Activated T-cell treated with anti-CD3 and anti-CD28 coated beads, Interleukin-2, amount 50 U/mL, for 48 hours (primary cell): ENCODE measurements at places on chromosomes 1 and 21.

- DNase-seq: no peak
Measured at GRCh38 chr1:246372559-246372958, 134.5 kb downstream of the SMYD3 start.

GRCh38 chr1:46749921-46750404 is 31.0 kb upstream of the EFCAB14 start:
- no peak for DNase-seq

DNA sequence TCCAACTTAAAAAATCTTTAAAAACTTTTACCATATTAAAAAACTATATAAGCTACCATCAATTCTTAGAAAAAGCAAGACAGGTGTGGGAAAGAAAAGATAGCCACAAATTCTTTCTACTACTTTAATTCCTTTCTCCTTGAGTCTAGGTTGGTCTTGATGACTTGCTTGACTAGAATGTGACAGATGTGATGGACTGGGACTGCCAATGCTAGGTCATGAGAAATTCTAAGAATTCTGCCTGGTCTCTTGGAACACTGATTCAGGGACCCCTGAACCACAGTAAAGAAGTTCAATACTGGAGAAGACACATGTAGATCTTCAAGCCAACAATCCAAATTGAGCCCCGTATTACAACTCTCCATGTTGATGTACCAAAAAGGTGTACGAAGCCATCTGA is 326.6 kb upstream of the B3GALT2 start:
- no peak for DNase-seq

- DNase-seq: no peak
Measured at GRCh38 chr1:67811781-67812180, 21.5 kb downstream of the GNG12 start.

DNA sequence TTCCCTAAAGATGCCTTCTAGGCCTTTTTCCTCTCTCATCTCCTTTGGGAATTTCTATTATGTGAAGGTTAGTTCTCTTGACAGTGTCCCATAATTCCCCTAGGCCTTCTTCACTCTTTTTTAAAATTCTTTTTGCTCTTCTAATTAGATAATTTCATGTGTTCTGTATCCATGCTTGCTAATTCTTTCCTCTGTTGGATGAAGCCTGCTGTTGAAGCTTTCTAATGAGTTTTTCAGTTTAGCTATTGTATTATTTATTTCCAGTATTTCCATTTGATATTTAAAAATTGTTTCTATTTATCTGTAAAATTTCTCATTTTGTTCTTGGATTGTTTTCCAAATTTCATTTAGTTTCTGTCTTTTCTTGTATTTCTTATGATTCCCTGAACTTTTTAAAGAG is 28.5 kb upstream of the FAM163A start:
- DNase-seq: no peak

DNA sequence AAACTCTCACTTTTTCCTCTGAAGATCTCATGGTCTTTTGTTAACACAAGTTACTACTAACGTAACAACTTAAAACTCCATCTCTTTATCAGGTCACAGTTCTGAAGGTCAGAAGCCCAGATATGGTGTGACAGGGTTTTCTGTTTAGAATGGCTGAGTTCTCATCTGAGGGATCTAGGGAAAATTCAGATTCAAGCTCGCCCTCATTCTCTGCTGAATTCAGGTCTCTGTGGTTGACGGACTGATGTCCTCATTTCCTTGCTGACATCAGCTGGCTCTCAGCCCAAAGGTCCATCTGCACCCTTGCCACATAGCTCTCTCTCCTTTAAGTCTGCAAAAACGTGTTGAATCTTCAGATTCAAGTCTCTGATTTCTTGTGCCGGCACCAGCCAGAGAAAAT is 6.1 kb upstream of the NTPCR start:
- no peak for DNase-seq

GRCh38 chr1:151968791-151969399 is 24.8 kb downstream of the S100A10 start:
- DNase-seq: no peak

DNA sequence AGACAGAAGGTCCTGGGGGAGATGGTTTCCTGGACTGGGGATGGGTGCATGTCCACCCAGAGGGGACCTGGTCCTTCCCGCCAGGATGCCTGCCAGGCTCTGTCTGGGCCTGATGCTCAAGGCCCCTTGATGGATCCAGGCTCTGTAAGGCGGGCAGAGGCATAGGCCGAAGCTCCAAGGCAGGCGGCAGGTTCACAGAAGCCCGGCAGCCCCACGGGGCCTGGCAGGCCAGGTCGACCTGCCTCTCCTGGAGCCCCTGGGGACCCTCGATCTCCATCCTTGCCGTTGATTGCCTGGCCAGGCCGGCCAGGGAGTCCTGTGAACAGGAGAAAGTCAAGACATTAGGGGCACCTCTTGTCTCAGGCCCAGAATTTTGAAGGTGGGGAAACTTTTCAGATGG is 16.0 kb downstream of the COL9A2 start:
- DNase-seq: no peak

- DNase-seq: no peak
Measured at GRCh38 chr1:152049291-152050083, 12.7 kb upstream of the S100A11 start.

DNA sequence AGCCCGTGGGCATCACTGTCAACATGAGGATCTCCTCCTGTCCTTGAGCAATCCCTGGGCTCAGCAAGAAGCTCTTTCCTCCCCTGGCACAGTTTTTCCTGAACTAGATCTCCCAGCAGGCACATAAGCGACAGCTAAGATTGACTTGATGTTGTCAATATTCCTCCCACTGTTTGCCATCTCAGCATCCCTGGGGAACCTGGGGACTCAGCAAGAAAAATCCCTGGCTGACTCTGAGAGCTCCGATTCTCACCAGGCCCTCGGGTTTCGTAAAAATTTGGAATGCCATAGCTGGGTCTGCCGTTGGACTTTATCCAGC is 687.2 kb downstream of the MATN1 start:
- DNase-seq: no peak

GRCh38 chr1:7659514-7659913 is 111.6 kb upstream of the VAMP3 start:
- DNase-seq: no peak

DNA sequence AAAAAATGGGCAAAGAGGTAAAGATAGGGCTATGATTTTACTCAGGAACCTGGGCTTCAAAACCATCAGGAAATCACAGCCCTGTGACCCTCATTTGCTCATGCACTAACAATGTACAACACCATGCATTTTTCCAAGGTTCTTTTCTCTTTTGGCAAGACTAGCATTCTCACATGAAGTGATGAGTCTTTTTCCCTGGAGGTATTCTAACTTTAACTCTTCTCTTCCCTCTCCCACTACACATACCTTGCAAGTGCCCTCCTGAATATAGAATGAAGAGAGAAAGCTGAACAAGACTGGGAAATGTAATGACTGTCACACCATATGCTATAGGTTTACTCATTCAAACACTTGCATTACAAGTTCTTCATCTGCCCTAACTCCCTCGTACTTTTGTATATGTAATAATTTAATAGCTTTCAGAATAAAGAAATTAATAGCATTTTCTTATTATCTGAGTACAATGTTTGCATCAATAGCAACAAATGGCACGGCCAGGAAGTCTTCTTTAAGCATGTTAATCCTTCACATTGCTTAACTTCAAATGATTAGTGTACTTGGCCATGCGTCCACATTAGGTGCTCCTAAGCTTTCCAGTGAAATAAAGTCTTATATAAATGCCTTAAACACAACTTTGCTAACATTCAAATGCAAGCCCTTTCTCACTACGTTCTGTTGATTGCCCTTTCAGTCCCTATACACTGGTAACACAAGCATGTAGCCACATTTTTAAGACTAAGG is 1.8 kb downstream of the NIBAN1 start:
- no peak for DNase-seq

DNA sequence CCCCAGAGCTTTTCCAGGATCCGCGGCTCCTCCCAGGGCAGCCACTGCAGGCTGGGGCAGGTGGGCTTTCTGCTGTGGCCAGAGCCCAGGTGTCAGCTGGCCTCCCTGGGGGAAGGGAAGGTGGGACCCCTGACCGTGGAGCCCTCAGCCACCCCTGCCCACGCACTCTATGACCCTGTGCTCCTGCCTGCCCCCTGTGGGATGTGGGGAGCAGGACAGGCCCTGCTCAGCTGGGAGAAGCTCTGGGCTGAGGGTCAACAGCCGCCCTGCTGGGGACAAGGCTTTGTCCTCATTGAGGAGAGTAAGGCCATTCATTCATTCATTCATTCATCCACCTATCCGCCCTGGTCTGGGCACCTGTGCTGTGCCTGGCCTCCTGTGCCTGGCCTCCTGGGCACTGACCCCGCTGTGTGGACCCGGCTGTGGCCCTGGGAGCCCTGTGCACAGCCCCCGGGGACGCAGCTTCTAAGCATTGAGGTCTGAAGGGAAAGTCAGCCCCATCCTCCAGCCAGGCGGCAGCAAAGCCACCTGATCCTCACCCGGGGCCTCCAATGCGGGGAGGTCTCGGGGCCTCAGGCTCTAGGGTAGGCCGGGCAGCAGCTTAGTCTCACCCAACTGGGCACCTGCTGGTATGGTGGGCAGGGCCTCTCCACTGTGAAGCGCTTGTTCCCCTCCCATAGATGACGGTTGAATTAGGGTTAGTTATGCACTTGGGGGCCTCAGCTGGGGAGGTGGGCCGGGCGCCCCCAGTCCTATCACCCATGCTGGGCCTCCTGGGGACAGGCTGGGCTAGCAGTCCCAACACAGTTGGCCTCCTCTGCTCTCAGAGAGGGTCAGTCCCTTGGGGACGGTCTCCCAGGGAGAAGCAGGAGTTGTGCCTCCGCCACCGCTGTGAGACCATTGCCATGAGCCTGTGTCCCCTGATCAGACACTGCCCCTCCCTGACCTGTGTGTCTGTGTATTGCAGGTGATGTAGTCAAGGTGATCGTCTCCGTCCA is 6.0 kb downstream of the TNFRSF14 start:
- DNase-seq: peak; percentile 64

- DNase-seq: no peak
Measured at GRCh38 chr1:232589812-232590743, 39.9 kb downstream of the SIPA1L2 start.

DNA sequence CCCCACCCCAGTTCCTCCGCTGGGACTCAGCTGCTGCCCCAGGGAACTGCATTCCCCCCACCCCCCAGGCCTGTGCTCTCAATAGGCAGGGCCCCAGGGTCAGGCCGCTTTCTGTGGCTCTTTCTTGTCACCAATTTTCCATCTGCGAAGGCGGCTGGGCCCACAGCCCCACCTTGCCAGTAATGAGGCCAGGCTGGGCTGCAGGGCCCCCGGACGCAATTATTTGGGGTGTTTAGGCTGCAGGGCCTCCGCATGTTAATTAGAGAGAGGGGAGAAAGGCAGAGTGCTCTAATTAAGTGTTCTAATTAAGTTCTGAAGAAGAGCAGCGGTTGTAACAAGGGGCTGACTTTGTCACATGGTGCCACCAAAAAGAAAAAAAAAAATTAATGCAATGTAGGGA is 71.8 kb downstream of the EPHB2 start:
- DNase-seq: no peak

DNA sequence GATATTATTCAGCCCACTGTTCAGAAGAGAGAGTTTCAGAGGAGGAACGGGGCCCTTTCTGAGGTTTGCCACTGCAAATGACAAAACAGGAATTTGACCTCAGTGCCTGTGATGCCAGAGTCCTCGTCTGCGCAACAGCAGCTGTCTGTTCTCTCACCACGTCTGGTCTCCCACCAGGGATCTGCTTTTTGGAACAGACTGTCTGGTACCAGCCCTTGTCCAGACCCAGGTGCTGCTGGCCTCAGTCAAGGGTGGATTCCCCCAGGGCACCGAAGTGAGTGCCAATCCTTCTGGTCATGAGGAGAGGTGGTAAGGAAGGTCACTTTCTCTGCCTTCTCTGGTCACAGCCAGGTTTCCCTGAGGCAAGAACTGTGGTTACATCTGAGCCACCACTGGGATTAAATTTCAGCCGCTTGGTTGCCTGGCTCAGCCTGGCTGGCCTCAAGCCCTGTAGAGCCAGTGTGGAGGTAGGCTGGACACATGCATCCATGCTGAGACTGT is 2.3 kb upstream of the BCAN start:
- DNase-seq: no peak

GRCh38 chr1:107963008-107963407 is 2.0 kb downstream of the VAV3 start:
- no peak for DNase-seq

- DNase-seq: no peak
Measured at GRCh38 chr1:185419718-185420117, 102.7 kb upstream of the IVNS1ABP start.

- no peak for DNase-seq
Measured at GRCh38 chr21:33230545-33231324, 997 bp downstream of the IFNAR2 start.

- DNase-seq: no peak
Measured at GRCh38 chr1:33819913-33820311, 44.0 kb upstream of the HMGB4 start.

DNA sequence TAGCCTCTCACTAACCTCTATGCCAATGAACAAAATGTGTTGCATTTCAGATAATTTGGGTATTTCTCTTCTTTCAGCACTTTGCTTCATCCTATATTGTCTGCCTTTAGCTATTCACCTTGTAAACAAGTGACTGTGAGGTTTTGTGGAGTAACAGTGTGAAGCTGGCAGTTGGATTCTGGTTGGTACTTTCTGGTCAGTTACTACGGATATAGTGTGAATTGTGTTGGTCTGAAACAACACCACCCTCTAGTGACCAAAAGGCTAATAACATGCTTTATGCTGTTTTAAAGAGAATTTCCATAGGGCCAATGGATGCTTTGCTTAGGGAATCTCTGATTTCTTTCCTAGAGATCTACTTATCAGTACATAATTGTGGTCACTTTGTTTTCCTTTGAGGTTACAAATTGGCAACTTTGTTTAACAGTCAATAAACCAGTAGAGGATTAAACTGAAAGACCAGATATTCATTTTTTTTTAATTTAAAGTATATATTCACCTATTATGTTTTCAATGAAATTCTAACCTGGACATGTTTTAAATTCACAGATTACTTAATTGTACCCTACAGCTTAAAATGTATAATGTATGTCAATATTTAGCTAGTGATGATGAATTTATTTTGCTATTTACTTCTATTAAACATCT is 2.5 kb upstream of the PTGER3 start:
- no peak for DNase-seq

DNA sequence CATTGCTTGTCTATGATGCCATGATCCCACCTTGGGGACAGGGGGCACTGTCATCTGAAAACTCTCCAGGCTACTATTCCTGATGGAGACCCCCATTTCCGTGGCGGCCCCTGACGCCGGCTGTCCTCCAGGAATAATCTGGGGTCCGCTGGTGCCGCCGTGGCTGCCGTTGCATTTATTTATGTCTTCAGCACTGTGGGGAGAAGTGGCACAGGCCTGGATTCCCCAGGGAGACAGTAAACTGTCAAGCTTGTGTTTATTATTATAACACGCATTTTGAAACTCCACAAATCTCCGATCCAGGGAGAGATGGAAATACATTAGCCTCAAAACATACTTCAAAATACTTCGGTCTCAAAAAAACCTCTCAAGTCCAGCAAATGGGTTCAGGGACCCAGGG is 126.9 kb upstream of the C1orf174 start:
- DNase-seq: no peak
